T-cell (primary cell): ENCODE measurements at places on chromosomes 3 and 15.

DNA sequence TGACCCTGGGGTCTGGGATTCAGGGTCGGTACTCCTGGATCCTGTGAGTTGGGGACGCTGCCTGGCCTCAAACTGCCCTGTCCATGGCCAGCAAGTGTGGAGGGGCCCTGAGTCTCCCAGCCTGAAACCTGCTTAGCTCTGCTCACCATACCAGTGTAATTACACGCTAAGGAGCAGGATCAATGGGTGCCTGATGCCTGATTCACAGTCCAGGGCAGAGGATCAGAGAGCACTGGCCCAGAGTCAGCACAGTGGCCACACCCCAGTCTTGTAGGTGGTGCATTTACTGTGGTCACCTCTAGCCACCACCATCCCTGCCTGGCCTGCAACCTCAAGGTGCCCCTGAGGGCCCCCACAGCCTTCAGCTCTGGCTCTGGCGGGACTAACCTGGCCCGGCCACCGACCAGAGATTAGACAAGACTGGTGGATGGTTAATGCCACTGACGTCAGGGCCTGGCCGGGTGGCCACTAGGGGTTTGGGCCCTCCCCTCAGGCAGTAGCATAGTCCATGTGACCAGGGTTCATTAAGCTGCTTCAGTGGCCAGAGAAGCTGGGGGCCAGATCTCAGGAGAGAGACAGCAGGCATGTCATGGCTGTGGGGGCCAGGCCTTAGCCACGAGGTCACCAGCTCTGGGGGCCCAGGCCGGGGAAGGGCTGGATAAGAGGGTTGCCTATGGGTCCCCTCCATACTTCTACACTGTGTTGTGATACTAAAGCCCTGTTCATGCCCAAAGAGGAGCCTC lies 3.3 kb upstream of the SLC38A3 start:
- DNase-seq: no peak

DNA sequence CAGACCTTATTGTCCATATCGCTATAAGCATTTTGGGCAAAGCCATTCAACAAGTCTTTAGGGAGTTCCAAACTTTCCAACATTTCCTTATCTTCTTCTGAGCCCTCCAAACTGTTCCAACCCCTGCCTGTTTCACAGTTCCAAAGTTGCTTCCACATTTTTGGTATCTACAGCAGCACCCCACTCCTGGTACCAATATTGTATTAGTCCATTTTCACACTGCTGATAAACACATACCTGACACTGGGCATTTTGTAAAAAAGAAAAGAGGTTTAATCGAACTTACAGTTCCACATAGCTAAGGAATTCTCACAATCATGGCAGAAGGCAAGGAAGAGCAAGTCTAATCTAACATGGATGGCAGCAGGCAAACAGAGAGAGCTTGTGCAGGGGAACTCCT lies 834.1 kb upstream of the GBE1 start:
- DNase-seq: no peak

GRCh38 chr3:140198242-140198641 lies 263.3 kb downstream of the CLSTN2 start:
- no peak for DNase-seq

GRCh38 chr3:179806177-179806576 lies 153.3 kb downstream of the USP13 start:
- DNase-seq: no peak

- DNase-seq: no peak
Measured at GRCh38 chr3:152026033-152026556, 152.7 kb downstream of the SUCNR1 start.

- DNase-seq: no peak
Measured at GRCh38 chr15:98859149-98859548, 148.4 kb downstream of the PGPEP1L start.

DNA sequence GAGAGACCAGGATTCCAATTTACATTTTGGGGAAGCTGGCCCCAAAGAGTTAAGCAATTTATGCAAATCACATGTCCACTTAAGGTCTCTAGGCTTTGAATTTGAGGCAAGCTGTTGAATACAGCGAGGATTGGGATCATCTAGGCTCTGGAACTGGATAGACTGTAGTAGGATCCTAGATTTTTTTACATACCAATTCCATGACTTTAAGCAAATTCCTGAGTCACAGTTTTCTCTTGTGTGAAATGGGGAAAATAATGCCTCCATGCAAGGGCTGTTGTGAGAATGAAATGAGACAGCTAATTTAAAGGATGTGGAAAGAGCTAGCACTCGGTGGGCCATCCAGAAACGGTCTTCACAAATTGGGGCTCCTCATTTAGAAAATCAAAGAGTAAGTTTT lies 103.4 kb downstream of the MINAR1 start:
- no peak for DNase-seq

DNA sequence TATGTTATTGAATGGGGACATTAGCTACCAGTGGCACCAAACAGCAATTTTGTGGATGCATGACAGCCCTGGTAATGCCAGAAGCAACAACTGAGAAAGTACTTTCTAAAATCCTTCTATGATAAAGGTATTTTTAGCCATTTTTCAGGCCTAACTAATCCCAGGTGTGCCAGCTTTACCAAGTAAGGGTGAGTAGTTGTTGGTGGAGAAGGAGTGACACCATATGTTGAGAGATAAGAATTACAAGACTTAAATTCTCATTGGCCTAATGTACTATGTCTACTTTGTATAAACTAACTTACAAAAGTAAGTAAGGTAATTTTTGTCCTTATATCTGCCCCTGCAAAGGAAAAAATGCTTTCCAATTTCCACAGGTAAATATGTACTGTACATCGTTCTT lies 4.1 kb upstream of the COX17 start:
- DNase-seq: no peak

GRCh38 chr15:40338041-40338657 lies 2.6 kb downstream of the CCDC9B start:
- peak; percentile 76 for DNase-seq

DNA sequence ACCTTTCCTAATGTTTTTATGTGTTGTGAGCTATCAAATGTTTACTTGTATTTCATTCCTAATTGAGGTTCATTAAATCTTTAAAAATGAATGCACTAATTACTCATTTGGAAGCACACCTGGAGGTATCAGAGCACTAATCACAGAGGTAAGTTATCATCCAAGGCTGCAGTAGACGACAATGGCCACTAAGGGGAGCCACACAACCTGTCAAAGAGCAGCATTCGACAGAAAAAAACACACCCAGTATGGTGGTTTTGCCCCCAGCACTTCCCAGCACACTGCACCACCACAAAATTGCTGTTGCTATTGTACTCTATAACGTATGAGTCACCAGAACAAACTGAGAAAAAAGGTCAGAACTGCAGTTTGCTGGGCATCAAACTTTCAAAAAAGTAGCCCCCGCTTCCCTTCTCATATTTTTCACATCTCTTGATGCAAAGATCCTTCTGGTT lies 205.9 kb upstream of the IGF1R start:
- peak; percentile 16 for DNase-seq

DNA sequence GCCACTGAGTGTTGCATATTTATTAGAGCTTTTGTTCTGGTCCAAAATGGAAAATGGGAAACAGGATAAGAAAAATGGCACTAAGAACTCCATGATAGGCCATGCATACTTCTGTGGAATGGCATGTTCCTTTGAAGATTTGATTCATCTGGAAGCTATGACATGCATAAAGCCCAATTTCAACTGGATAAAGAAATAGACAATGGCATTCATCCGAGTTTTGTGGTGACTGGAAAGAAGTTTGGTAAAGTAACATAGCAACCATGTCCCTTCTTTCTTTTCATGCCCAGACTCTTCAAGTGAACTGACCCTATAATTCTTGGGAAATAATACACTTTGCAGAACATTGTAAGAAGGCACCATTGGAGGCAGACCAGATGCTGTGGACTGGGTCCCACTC lies 368.4 kb upstream of the IL12A start:
- DNase-seq: no peak

GRCh38 chr3:197567904-197568681 lies 12.3 kb upstream of the BDH1 start:
- DNase-seq: no peak

DNA sequence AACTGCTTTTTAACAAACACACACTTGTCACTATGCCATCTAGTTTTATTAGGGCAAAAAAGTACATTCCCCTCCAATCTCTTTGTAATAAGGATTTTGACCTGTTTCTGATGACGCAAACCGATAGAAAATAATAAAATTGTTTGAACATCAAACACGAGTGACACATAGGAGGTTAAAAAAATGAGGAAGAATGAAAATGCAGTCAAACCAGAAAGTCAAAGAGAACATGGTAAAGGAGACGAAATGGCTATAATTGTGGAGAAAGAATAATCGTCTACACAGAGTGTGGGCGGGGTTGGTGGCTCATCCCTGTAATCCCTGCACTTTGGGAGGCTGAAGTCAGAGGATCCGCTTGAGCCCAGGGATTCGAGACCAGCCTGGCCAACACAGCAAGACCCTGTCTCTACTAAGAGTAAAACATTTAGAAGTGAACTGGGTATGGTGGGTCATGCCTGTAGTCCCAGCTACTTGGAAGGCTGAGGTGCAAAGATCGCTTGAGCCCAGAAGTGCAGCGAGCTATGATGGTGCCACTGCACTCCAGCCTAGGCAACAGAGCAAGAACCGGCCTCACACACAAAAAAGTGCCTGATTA lies 83.2 kb downstream of the MEIS2 start:
- DNase-seq: no peak

DNA sequence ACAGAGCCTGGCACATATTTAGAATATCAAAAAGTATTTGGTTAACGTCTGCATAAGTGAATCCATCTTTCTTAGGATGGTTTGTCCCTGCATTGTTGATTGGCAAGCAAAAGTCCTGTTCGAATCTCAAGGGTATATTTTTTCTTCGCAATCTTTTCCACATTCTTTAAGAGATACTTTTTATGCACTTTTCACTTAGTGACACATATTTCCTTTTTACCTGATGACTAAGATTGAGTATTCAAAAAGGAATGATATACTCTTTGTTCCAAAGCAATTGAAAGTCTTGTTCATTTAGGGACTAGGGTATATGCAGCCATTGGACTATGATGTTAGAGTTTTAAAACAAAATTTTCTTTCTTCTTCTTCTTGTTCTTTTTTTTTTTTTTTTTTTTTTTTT lies 349.9 kb downstream of the NLGN1 start:
- DNase-seq: no peak

DNA sequence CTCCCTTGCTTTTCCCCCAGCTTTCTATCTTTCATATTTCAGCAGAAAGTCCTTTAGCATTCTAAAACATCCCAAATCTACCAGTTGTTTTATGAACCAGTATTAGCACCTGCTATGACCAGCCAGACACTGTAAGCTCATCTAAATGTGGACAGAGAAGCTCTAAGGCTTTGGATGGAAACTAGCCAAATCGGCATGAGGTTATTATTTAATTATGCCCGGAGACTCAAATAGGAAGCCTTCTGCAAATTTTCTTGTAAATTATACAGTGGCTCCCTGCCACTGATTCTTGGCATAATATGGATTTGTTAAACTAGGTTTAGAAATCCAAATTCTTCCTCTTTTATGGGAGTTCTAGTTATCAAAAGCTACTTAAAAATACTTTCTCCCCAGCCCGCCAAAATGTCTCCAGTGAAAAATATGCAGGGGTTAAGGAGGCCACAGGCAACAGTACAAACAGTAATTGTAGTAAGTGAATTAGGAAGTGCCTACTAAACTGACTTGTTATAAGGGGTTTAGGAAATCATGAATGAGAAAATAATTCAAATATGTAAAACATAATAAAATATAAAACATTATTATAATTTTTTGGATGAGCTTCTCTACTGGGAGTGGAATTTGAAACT lies 15.4 kb downstream of the MYH15 start:
- DNase-seq: no peak

- DNase-seq: no peak
Measured at GRCh38 chr3:71072287-71072686, 511.2 kb downstream of the FOXP1 start.

- DNase-seq: no peak
Measured at GRCh38 chr15:98935736-98936135, 71.9 kb downstream of the PGPEP1L start.

DNA sequence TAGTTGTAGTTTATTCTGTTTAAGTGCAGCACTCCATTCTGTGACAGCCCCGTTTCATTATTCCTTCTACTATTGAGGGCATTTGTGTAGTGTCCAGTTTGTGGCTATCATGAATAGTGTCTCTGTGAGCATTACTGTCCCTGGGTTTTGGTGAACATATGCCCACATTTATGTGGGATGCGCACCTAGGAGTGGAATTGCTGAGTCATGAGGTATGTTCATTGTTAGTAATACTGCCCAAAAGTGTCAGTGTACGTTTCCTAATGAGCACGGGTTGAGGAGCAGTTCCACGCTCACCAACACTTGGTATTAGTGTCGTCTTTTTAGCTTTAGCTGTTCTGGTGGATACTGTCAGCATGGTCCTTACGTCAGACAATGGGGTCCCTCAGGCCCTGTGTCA lies 131.8 kb downstream of the SLCO3A1 start:
- DNase-seq: no peak

DNA sequence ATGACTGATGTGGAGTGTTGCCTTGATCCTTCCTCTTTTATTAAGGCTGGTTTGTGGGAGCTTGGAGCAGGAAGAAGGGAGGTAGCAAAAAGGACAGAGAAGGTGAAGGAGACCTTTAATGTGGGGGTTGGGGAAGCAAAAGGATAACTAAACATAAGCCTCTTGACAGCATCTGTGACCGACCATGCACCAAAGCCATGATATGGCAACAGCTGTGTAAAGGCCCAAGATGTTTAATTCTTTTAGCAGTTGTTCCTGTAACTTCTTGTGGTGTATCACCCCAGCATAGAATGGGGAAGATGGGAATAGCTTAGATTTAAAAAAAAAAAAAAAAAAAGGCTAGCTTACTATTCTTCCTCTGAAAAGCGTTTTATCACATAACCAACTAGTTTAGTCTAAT lies 194.7 kb downstream of the KLHL25 start:
- no peak for DNase-seq

DNA sequence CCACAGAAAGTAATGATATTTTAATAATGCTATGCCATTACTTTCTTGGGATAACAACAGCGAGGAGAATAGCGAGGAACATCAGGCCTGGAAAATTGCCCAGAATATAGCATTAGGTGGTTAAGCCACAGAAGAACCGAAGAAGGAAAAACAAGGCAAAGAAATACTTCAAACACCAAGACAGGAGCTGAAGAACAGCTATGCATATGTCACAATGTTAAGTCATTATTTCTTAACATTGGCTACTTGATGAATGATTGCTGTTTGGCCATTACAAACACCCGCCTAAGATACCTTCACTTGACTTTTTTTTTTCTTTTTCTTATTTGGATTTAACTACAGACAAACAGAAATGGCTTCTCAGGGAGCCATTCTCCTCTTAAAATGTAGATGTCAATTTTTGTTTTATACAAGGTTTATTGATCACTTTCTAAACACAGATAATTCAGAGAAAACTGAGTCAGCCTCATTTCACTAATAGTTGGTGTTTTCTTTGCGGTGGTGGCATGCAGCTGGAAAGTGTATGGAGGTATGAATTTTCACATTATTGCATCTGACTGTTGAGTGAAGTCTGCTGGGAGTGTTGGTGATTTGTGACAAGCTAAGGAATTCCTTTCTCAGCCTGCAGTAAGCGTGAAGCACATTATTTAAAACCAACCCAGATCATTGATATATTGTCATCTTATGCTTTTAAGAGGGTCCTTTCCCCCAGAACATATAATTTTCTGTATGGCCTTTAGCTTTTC lies 705.7 kb upstream of the NR2F2 start:
- no peak for DNase-seq
